ENCODE measurements at places on chromosomes 1 and 21. TPM values are rescaled to one million over a fixed set of nuclear protein-coding genes. Genes with fewer than 3 reads are reported as not detected.

CRP gene
- not detected for total RNA-seq

CDK18 gene
- 0.62 TPM for total RNA-seq

TMEM61 gene
- total RNA-seq, result not detected

CSF3R gene
- 0.11 TPM for total RNA-seq

IFI44L gene
- total RNA-seq, result 2.7 TPM

DENND2D gene
- total RNA-seq, result 1.1 TPM

FCRL1 gene
- total RNA-seq, result not detected

GREM2 gene
- 1.00 TPM for total RNA-seq

PDPN gene
- 1.5 TPM for total RNA-seq

SETSIP gene
- 0.12 TPM for total RNA-seq

TXNIP gene
- 6.1 TPM for total RNA-seq

SYT2 gene
- under 0.01 TPM for total RNA-seq

DISP3 gene
- under 0.01 TPM for total RNA-seq

HJV gene
- total RNA-seq, result not detected

INKA2 gene
- total RNA-seq, result 0.87 TPM

TRIM17 gene
- total RNA-seq, result 0.33 TPM

CALML6 gene
- total RNA-seq, result 0.22 TPM
